Right cardiac atrium (tissue), 5 donors: ENCODE measurements at places on chromosomes 12 and 14. TPM values are rescaled to one million over a fixed set of nuclear protein-coding genes. Genes with fewer than 3 reads are reported as not detected.

- DNase-seq = no peak
Measured at GRCh38 chr12:92561543-92561899, 141.3 kb upstream of the PLEKHG7 start.

RIPK3 gene
- total RNA-seq = 2.9 TPM

HOXC4 gene
- 0.33 TPM for total RNA-seq

- DNase-seq = no peak
Measured at GRCh38 chr14:61737915-61738314, 24.3 kb upstream of the SNAPC1 start.

DNA sequence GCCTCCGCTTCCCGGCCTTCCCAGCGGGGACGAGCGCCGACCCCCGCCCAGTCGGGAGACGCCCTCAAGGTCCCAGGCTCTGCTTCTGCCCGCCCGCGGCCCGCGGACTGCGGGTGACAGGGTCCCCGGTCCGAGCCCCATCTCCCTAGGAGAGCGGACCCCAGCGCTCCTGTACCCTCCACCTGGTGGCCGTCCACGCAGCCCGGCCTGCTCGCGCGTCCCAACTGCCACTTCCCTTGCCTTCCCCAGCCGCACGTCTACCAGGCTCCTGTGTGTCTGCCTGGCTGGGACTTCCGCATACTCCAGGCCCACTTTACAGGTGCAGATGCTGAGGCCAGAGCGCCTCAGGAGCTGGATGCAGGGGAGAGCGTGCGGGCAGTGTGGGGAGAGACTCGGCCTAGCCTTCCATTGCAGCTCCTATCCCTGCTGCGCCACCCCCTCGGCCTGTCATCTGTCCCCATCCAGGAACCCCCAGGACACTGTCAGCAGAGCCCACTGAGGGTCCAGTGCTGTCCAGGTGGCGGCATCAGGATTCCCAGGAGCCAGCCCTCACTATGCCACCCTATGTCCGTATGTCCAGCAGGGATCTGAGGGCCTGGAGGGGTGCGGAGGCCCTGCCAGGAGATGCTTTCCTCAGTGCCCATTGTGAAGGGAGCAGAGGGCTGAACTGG lies 8.0 kb upstream of the ANKRD9 start:
- no peak for DNase-seq

ERP27 gene
- 0.32 TPM for total RNA-seq

- DNase-seq = no peak
Measured at GRCh38 chr14:30214461-30215090, 286.9 kb upstream of the PRKD1 start.

DNA sequence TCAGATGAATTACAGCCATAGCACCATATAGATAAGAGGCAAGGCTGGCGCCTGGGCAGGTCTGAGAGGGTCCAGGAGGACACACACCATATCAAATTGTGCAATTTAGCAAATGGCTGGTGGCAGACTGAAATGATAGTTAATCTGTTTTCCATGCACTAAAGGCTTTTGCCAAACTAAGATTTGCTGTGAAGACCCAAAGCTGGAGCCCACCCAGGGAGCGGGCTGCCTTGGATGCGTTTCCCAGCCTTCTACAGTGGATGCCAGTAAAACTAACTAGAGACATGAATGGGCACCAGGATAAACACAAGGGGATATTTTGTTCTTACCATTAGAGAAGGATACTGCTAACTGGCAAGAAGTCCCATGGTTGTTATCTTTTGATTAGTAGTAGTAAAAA lies 475.1 kb downstream of the DPF3 start:
- no peak for DNase-seq

CYP27B1 gene
- 0.22 TPM for total RNA-seq

TCL1B gene
- not detected for total RNA-seq

DNA sequence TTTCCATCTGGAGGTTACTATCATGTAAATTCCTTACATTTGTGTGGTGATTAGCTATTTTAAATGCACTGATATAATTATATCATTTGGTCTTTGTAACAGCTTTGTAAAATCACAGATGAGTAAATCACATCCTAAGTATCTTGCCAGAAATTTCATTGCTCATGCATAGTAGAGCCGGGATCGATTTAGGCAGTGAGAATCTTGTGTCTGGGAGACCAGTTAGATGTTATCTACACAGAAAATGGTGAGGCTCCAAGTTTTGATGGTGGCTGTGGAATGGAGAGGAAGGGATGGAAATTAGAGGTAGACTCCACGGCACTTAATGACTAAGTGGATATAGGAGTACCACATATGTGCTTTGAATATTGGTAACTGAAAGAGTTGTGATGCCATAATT lies 156.3 kb downstream of the MSRB3 start:
- no peak for DNase-seq

GRCh38 chr12:101858361-101858760 lies 19.0 kb upstream of the DRAM1 start:
- DNase-seq = no peak

NXPH4 gene
- total RNA-seq = not detected

GRCh38 chr12:48510111-48510510 lies 15.3 kb upstream of the OR8S1 start:
- no peak for DNase-seq

DNA sequence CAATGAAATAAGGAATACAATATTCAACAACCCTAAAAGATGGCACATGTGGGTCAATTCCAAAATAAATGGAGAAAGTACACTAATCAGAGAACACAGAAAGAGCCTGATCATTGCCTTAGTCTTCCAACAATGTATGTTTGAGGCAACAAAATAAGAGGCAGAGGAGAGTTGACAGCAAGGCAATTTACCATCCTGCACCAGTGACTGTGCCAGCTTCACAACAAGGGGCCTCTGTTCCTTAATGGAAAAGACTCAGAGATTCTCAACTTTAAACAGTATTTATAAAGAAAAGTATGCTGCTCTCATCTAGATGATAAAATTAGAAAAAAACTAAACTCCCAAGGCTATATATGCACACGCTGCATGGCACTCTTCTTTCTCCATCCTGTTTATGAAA lies 25.9 kb downstream of the EPS8 start:
- no peak for DNase-seq

- DNase-seq = peak; percentile 92
Measured at GRCh38 chr12:52191841-52192791, at the start of gene KRT80. Gene KRT80 (minus strand): TSS chr12:52192014. CDS start chr12:52191902, 112 bp downstream.

DNA sequence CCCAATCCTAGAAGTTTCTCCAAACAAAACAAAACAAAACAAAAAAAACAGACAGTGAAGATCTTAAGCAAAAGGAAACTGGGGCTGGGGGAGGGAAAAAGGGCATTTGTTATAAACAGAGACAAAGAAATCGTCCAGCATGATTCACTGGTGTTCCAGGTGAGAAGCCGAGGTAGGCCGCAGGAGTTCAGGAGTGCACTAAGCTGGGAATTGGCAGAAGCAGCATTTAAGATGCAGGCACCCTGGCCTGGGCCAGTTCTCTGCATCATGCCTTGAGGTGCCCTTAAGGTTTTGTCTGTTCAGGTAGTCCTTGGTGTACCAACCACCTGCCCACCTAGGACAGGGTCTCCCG lies 11.2 kb downstream of the TBX3 start:
- no peak for DNase-seq

KRT82 gene
- total RNA-seq = not detected

DNA sequence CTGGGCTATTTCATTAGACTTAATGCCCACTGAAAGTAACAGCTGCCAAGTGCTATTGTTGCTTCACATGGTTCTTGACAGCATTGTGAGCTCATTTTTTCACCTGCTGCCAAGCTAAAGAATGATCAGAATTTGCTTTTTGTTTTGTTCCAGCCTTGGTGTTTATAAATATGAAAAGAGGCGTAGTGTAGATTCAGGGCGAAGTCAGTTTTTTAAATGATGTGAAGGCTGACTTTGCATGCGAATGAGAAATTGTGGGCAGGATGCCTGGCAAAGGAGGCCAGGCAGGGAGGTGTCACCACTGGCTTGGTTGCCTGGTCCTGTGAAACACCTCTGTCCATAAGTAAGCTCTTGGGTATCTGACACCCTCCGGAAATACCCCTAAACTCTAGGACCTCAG lies 93.3 kb upstream of the NAP1L1 start:
- DNase-seq = no peak

DNA sequence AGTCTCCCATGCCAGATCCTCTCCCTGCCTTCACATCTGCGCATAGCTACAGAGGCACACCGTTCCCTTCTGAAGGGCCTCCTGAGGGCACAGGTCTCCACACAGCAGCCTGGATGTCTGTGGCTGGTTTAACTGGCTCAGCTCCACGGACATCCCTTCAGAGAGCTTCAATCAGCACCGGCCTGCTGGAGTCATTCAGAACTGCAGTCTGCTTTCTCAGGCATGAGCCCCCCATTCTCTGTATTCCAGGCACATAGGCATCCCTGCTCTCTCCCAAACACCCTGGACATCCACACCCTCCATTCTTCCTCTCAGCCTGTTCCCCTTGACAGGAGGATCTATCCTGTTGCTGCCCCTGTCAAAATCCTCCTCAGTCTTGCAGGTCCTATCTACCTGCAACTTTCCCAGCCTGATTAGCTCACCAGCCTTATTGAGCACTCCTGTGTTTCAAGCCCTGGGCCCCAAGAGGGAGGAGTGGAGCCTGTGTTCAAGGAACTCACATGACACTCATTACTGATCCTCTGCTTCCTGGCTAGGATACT lies 2.9 kb upstream of the DHRS2 start:
- no peak for DNase-seq

GRCh38 chr12:24467226-24467625 lies 481.7 kb downstream of the BCAT1 start:
- DNase-seq = no peak

DNA sequence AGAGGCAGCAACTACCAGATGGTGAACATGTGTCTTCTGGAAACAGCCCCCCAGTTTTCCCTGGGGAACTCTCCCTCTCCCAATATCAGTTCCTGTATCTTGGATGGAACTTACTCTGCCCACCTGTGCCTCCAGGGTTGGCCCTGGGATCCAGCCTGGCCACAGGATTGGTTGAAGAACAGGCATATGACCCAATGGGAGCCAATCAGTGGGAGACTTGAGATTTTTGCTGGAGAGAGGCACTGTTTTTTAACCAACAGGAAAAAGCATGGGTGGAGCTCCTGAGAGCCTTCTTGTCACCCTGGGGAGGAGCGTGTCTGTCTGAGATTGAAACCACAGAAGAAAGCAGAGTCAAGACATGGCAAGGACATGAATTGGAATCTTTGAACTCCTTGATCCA lies 33.6 kb upstream of the COX6A1 start:
- DNase-seq = no peak

- DNase-seq = no peak
Measured at GRCh38 chr12:76562130-76562529, 2.6 kb upstream of the OSBPL8 start.

- DNase-seq = no peak
Measured at GRCh38 chr14:83133981-83134645, 1600.5 kb upstream of the SEL1L start.

GRCh38 chr12:39780411-39780912 lies 160.9 kb upstream of the ABCD2 start:
- DNase-seq = no peak

- DNase-seq = no peak
Measured at GRCh38 chr14:106069804-106070625, 543.6 kb downstream of the TMEM121 start.

- peak; percentile 76 for DNase-seq
Measured at GRCh38 chr12:109715310-109716091, 1.9 kb downstream of the FAM222A start.

GRCh38 chr14:42187846-42188245 lies 581.2 kb downstream of the LRFN5 start:
- no peak for DNase-seq

DNA sequence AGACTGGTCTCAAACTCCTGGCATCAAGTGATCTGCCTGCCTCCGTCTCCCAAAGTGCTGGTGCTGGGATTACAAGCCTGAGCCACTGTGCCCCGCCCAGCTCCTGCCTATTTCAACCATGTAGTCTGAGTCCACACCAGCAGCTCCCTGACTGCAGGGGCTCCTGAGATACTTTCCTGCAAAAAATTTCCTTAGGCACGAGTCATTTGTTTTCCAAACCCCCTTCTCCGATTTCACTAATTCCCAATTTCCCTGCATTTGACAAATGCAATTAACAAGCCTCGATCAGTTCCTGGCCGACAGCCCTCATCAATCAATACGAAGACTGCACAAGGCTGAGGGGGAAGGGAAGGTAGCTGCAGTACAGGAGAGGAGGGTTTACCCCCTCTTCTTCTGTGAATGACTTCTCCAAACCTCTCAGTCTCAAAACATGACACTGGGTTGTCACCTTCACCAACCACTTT lies 10.1 kb downstream of the PSMB5 start:
- no peak for DNase-seq

DNA sequence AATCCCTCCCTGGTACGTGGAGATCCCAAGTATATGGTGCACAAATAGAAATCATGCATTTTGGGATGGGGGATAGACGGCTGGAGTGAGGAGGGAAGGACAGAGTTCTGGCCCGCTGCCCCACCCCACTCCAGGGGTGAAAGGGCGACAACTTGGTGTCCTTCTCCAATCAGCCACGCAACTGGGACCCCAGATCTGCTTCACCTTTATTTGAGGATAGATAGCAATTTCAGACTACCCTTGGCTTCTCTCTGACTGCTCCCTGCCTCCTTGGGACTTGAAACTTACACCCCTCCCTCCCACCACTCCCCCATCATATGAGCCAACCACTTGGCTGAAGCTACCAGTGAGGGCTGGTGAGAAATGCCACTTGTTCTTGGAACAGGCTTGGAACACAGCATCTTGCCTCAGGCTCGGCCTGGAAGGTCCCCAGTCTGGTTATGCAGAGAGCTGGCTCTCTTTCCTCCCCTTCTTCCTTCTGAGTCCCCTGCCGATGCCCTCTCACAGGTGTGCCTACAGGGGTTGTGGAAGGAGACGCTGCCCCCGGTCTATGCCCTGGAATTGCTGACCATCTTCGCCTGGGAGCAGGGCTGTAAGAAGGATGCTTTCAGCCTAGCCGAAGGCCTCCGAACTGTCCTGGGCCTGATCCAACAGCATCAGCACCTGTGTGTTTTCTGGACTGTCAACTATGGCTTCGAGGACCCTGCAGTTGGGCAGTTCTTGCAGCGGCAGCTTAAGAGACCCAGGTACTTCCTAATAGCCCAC lies 8.1 kb downstream of the OAS3 start:
- DNase-seq = no peak

DNA sequence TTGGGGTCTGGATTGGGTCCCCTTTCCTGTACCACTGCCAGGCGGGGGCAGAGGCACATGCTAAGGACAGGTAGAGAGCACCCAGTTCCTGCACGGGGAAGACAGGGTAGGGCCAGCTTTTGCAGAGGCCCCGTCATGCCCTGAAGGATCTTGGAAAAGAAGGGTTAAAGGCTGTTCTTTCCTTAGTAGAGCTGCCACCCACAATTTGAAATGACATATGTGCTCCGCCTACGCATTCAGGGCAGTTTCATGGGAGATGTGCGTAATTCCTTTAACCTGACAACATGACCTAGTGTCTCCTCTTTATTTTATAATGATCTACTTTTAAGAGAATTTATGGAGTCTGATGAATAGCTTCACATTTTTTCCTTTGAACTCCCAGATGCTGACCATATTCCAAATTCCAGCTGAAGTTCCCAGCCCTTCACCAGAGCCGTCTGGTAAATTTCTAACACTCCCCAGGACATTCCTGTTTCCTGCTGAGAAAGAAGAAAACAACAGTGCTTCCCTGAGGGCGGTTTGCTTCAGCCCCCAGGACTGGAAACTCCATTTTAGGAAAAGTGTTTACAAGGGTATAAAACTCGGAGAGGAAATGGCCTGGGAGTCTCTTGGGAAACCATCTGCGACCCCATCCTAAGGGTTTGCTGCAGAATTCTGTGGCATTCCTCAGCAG lies 58.9 kb upstream of the PLEKHG3 start:
- no peak for DNase-seq

CCDC38 gene
- not detected for total RNA-seq

- no peak for DNase-seq
Measured at GRCh38 chr14:72256055-72256454, 323.8 kb downstream of the RGS6 start.

PPP1R1A gene
- total RNA-seq = 143 TPM
